ENCODE measurements at places on chromosomes 7 and 10. TPM values are rescaled to one million over a fixed set of nuclear protein-coding genes. Genes with fewer than 3 reads are reported as not detected.

The CACNB2 gene
- not detected for total RNA-seq

The PLXDC2 gene
- not detected for total RNA-seq

The PNLIP gene
- total RNA-seq = not detected

The GPR15LG gene
- total RNA-seq = not detected

The CYP2E1 gene
- total RNA-seq = 0.32 TPM

The STAG3 gene
- total RNA-seq = 24.7 TPM

The SRGN gene
- 400 TPM for total RNA-seq

The ZNF804B gene
- not detected for total RNA-seq

The ADAP1 gene
- 14.8 TPM for total RNA-seq

The CTAGE4 gene
- total RNA-seq = 1.4 TPM

The C10orf67 gene
- 0.41 TPM for total RNA-seq

The LIPK gene
- not detected for total RNA-seq

The CAV1 gene
- 0.25 TPM for total RNA-seq

The HSPA12A gene
- total RNA-seq = 0.41 TPM

The GPER1 gene
- total RNA-seq = not detected

The CUZD1 gene
- total RNA-seq = 1.6 TPM

The SLC18A3 gene
- not detected for total RNA-seq

The GPRIN2 gene
- total RNA-seq = not detected

The PDE6C gene
- total RNA-seq = not detected

The EGFR gene
- not detected for total RNA-seq

The NME8 gene
- total RNA-seq = not detected

The ZNF735 gene
- not detected for total RNA-seq

The ITGB1 gene
- 68.9 TPM for total RNA-seq

The AOC1 gene
- not detected for total RNA-seq

The NODAL gene
- not detected for total RNA-seq

The HOXA5 gene
- not detected for total RNA-seq

Measured in activated CD4-positive, alpha-beta T cell treated with anti-CD3 and anti-CD28 coated beads for 36 hours (primary cell).